Activated gamma-delta T cell treated with anti-CD3 and anti-CD28 coated beads, Interleukin-2, amount 50 U/mL, for 16 hours (primary cell): ENCODE measurements at places on chromosomes 5 and 9.

DNA sequence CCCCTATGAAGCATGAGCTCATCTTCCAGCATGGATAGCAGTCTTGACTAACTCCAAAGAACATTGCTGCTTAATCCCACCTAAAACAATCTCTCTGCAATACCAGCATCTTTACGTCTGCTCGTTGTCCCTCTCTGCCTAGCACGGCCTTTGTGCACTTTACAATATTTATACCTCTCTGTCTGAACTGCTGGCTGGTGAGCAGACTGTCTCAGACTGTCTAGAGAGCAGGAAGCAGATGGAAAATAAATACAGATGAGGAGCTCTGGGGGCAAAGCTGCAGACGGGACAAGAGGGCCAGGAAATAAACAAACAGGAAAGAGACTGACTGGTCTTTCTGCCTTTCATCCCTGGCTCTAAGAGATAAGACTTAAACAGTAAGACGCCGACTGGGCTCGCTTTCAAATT is 224.8 kb downstream of the ENC1 start:
- DNase-seq: no peak

GRCh38 chr5:149584121-149584520 is 2.8 kb downstream of the ARHGEF37 start:
- DNase-seq: no peak

GRCh38 chr5:96245140-96246091 is 187.6 kb downstream of the PCSK1 start:
- no peak for DNase-seq

GRCh38 chr9:22529426-22530199 is 83.0 kb downstream of the DMRTA1 start:
- no peak for DNase-seq

DNA sequence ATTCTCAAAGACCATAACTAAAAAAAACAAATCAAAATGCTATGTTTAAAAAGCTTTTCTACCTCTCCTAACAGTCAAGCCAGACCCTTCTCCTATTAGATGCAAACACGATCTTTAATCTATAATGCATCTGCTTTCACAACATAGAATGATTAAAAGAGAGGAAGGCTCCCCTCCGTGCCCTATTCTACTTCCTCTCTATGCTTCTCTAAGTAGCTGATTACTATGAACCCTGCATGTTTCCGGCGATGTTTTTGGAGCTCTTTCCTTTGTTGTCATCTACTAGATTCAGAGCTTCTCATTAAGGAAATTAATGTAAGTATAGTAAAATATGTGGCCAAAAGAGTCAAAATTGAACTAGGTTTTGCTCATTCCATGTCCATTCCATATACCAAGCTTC is 29.2 kb upstream of the CEP120 start:
- DNase-seq: no peak

DNA sequence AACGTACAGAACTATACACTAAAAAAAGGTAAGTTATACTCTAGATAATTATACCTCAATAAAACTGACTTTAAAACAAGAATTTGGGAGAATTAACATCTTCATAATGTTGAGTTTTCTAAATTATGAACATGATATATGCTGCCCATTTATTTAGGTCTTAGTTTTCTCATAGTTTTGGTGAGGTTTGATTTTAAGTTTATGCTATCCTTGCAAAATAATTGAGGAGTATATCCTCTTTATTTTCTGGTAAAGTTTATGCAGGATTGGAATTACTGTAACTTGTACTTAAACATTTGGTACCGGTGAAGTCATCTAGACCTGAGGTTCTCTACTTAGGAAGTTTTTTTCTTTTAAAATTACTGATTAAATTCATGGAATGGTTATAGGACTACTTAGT is 38.9 kb upstream of the RNU6ATAC start:
- no peak for DNase-seq

GRCh38 chr5:58849921-58850667 is 267.2 kb downstream of the RAB3C start:
- DNase-seq: no peak

GRCh38 chr9:74940600-74940999 is 12.1 kb downstream of the C9orf40 start:
- no peak for DNase-seq

- no peak for DNase-seq
Observed at GRCh38 chr5:168892618-168893186, 313.5 kb upstream of the PANK3 start.
